Stromal cell of bone marrow (primary cell): ENCODE measurements at places on chromosomes 2 and 18.
A peak's percentile ranks its signal among the peaks of the same experiment; 100 is the strongest.

GRCh38 chr2:136225950-136226835 lies 108.2 kb upstream of the CXCR4 start:
- no peak for DNase-seq

DNA sequence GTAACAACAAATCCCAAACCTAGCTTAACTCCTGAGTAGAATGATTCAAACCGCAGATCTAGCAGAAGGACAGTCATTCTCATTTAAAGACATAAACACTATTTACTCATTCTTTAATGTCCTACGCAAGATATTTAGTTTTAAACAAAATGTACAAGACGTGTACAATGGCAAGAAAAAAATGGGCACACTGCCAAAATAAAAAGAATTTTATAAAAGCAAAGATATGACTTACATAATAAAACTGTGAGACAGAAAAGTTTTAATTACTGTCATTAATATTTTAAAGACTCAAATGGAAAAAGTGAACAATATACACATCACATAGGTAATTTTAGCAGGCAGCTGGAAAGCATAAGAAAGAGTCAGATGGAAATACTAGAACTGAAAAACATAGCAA lies 157.8 kb downstream of the GALNT13 start:
- no peak for DNase-seq

- no peak for DNase-seq
Measured at GRCh38 chr18:76687304-76687962, 134.9 kb upstream of the ZNF236 start.

DNA sequence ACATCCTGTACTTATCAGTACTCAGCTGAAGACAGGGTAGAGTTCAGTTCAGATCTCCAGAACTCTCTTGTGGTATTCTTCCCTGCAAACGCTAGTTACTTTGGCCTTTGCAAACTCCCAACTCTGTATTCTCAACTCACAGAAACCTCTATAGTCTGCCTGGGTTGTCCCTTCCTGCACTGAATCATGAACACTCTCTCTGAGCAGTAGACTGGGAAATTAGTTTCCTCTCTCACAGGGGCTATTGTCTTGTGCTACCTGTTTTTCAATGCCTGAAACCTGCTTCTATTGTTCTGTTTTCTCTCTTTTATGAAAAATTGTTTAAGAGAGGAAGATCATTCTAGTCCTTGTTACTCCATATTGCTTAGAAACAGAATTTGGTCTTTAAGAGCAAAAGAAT lies 134.7 kb downstream of the VIT start:
- DNase-seq, result no peak

- DNase-seq, result no peak
Measured at GRCh38 chr2:236103981-236104380, 64.2 kb downstream of the GBX2 start.

DNA sequence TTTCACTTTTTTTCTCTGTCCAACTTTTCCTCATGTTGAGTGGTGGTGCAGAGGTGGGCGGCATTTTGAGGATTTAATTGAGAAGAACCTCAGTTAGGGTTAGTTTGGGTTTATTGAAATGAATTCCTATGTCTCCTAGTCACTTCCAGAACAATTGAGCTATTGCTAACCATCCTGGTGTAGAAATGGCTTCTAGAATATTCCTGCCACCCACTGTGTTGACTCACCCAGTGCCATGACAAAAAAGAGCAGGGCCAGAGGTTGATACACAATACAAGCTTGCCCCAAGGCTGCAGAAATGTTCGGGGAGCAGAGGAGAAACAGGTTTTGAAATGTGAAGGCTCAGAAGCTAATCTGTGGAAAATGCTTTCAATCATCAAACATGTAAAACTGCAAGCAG lies 167.1 kb upstream of the TRIB2 start:
- DNase-seq, result peak; percentile 33

DNA sequence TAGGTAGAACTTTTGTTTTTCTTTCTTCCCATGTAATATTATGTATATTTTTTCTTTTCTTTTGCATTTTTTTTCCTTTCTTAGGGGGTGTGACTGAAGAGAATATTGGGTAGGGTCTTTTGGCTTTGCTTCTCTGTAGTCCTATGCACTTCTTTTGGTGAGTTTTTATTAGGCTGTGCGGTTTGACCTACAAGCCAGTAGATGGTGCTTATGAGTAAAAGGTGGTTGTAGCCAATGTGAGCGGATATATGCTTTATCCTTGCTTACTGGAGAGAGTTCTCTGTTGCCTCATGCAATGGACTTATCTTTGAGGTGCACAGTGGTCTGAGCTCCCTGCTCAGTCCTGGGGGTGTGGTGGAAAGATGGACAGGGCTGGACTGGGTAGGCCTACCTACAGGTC lies 52.7 kb downstream of the DSEL start:
- DNase-seq, result no peak

DNA sequence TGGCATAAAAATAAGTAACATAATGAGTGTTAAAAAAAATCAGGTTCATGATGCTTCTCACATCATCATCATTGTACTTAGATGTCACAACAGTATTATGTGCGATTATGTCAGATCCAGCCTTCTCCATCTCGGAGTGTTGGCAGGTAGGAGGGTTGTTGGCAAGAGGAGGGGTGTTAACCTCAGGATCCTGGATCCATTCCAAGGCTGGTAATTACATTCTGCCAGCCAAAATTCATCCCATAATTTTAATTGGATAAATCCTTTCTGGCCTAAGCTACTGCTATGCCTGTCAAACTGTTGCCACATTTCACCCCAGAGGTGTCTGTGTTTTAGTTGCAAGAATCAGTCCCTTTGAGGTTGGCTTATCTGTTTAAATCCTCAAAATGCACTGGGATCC lies 891 bp upstream of the FTCDNL1 start:
- DNase-seq, result no peak

DNA sequence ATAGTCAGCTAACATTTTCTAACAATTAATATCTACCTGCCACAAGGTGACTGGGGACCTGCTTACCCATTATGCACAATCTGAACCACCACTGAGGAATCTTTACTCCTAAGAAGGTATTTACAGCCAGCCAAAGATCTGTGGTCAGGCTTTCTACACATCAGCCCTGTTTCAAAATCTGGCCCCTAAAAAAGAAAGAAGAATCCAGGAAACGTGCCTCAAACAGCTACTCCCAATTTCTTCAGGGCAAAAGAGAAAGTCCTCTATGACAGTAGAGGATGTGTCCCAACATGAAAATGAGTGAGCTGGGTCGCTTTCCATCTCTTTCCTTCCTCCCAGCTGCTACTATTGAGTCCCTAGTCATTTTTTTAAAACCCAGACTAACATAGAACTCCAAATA lies 79.5 kb downstream of the EPB41L3 start:
- no peak for DNase-seq

- no peak for DNase-seq
Measured at GRCh38 chr18:36711014-36711725, 117.6 kb downstream of the TPGS2 start.

DNA sequence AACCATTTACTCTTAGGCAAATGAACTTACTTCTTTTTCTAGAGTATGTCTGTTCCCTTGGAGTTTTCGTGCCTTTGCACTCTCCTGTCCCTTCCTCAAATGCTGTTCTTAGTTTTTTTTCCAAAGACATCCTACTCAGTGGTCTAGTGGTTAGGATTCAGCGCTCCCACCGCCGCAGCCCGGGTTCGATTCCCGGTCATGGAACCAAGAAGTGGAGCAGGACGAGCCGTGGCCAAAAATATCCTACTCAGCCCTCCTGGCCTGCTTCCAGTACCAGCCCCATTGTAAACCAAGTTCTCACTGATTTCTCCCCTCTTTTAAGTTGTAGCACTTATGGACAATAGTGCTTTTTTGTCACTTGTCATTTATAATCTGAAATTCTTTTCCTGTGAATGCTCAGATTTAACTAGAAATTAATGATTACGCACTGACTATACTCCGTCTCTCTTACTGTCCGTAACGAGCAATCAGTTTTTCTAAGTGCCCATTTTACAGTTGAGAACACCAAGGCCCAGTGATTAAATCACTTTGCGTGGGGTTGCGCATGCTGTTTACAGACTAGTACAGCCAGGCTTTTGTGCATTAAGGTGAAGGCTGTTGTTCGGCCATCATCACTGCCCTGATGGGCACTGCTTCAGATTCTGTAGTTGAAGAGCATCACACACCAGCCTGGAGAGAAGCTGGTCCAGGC lies 17.9 kb downstream of the GREB1 start:
- DNase-seq, result no peak

DNA sequence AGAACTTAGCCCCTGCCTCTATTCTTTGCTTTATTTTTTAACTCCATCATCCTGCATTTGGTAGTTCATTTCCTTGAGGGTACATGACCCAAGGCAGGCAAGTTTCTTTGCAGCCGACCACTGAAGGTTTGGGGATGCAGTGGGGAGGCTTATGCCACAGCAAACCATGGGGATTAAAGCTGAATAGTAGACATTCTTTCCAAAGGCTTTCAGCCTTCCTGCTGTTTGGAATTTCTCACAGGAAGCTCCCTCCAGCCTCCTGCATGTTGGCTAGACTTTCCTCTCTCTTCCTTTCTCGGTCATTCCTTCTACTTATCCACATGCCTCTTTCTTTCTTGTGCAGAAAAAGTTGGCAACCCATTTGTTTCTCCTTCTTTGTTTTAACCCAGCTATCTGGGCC lies 77.3 kb downstream of the SOCS6 start:
- DNase-seq, result no peak

GRCh38 chr18:34364699-34365098 lies 140.0 kb upstream of the NOL4 start:
- no peak for DNase-seq

DNA sequence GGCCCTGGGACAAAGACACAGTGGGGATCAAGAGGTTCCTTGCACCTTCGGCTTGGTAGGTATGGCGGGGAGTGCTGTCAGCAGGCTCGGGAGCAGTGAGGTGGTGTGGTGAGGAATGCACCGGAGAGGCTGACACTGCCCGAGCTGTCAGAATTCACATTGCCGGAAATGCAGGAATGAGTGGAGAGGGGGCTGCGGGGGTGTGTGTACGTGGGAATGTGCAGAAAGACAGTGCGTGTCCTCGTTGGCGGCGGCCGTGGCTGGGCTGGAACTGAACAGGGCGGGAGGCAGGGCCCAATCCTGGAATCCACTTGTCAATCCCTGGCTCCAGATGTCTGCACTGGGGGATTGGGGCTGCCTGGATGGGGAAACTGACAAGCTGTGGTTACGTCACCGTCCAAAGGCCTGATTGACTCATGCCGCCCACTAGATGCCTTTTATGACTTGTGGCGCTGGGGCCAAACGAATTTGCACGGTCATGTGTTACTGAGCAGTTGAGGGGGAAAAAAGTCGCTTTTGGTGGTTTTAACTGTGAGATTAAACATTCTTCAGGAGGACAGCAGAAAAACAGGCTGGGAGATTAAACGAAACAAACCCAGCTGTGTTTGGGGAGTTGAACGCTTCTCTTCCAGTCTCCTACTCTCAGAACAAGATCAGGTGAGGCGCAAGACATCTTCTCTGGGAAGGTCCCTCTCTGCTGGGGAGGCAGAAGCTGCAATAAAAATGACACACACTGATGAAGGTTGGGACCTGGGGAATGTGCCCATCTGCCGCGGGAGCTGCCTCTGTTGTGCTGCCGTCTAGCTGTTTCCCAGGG lies 189.4 kb upstream of the GLI2 start:
- peak; percentile 93 for DNase-seq

- no peak for DNase-seq
Measured at GRCh38 chr2:239601201-239601851, 200.5 kb upstream of the HDAC4 start.

DNA sequence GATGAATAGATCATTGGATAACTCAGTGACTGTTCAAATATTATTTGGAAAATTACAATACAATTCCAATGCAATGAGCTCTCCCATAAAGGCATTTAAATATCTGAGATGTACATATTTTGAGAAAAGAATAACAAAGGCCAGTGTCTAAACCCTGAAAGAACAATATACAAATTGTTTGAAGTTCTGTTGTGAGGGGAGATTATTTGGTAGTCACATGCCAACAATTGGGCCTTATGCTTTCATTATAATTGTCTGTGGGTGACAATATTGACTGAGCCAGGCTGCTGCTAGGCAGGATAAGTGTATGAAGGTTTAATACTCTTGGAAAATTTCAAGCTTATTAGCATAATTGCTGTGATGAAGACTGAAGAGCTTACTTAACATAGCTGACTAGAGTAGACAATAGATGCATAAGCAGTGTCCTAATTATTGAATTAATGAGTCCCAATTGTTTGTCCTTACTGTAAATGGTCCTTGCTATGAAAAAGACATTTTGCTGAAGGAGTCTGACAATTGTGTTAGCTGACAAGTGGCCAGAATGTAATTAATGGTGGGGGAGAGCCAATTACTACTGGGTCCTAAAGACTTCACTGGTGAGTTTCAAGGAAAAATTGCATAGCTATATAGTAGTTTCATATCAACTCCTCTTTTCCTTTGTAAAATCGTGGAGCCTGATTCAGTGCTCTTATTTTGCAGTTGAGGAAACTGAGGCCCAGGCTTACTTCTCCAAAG lies 5.0 kb upstream of the SMAD2 start:
- DNase-seq, result no peak

- no peak for DNase-seq
Measured at GRCh38 chr2:158650646-158651357, 144.3 kb upstream of the DAPL1 start.

- no peak for DNase-seq
Measured at GRCh38 chr2:105888625-105889024, 143.9 kb downstream of the NCK2 start.

GRCh38 chr2:40716879-40717278 lies 265.0 kb upstream of the SLC8A1 start:
- DNase-seq, result peak; percentile 81

- DNase-seq, result no peak
Measured at GRCh38 chr2:5868931-5869330, 176.7 kb downstream of the SOX11 start.

GRCh38 chr2:11753452-11753885 lies 7.0 kb downstream of the LPIN1 start:
- DNase-seq, result no peak

DNA sequence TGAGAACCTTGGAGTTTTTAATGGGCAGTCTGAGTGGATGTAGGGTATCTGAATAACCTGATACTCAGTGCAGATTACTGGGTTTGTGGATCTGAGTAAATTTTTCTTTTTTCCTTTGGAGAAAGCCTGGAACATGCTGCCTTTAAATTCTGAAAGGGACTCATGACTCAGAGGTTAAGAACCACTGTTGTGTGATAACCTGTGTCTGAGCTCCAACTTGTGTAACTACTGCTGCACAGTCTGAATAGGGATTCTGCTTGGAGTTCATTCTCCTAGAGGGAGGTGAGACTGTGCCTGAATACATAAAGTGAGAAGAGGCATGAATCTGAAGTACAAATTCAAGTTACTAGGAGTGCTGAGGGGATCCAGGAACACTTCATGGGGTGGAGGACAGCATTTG lies 36.2 kb downstream of the KDM3A start:
- DNase-seq, result no peak

DNA sequence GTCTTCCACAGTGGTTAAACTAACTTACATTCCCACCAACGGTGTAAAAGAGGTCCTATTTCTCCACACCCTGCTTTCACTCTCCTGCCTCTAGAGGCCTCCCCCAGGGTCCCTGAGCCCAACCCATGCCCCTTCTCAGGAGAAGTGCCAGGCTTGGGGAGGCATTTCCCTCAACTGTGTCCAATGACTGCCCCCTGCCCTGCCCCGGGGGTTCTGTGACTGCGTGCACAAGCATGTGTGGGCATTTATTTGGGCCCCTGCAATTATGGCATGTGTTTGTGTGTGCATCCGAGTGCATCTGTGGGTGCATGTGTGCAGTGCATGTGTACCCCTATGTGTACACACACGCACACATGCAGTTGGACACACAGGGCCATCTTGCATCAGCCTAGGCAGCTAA lies 57.3 kb downstream of the INHBB start:
- DNase-seq, result no peak

- DNase-seq, result no peak
Measured at GRCh38 chr18:31440787-31441186, 6.8 kb upstream of the DSG3 start.

- no peak for DNase-seq
Measured at GRCh38 chr2:242015108-242016065, 145.9 kb downstream of the RTP5 start.

- DNase-seq, result no peak
Measured at GRCh38 chr2:43125090-43125998, 101.1 kb downstream of the ZFP36L2 start.
